ENCODE measurements at places on chromosomes 6 and 20. TPM values are rescaled to one million over a fixed set of nuclear protein-coding genes. Genes with fewer than 3 reads are reported as not detected.

- DNase-seq, result no peak
- H3K4me1 ChIP-seq, result peaks cover 7% of the 10 kb centered on the region
- H3K27me3 ChIP-seq, result no peaks in the 10 kb centered on the region
- no peaks in the 10 kb centered on the region for H3K36me3 ChIP-seq
- no peak overlapping the region for H3K27ac ChIP-seq
Measured at GRCh38 chr6:168113226-168113625, 34.2 kb upstream of the FRMD1 start.

- H3K27me3 ChIP-seq, result no peaks in the 10 kb centered on the region
- peaks cover 12% of the 10 kb centered on the region for H3K36me3 ChIP-seq
- no peak overlapping the region for H3K4me3 ChIP-seq
- no peak for DNase-seq
- no peaks in the 10 kb centered on the region for H3K4me1 ChIP-seq
Measured at GRCh38 chr6:169555971-169556617, 145.7 kb downstream of the WDR27 start.

GRCh38 chr20:17730071-17730470 lies 30.3 kb downstream of the BANF2 start:
- no peak overlapping the region for H3K27ac ChIP-seq
- no peaks in the 10 kb centered on the region for H3K36me3 ChIP-seq
- no peaks in the 10 kb centered on the region for H3K4me1 ChIP-seq
- no peak for DNase-seq

DNA sequence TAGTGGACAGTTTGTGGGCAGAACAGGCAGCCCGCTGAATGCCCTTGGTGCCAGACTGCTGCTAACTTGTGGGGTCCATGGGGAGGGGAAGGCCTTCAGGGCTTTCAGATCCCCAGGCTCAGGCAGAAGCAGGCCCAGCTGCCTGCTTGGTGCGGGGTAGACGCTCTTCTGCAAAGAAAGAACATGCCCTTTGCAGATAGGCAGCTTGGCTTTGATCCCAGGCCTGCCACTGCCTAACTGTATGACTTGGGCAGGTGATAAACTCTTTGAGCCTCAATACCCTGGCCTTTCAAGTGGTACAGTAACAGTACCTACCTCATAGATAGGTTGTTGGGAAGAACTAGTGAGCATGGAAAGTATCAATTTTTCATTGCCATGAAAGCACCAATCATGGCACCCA lies 28.4 kb downstream of the CHMP4B start:
- H3K4me3 ChIP-seq, result no peak overlapping the region
- H3K27me3 ChIP-seq, result no peaks in the 10 kb centered on the region
- peaks cover 96% of the 10 kb centered on the region for H3K4me1 ChIP-seq
- peak; percentile 66 for DNase-seq
- H3K27ac ChIP-seq, result peak overlapping the region; percentile 73

DNA sequence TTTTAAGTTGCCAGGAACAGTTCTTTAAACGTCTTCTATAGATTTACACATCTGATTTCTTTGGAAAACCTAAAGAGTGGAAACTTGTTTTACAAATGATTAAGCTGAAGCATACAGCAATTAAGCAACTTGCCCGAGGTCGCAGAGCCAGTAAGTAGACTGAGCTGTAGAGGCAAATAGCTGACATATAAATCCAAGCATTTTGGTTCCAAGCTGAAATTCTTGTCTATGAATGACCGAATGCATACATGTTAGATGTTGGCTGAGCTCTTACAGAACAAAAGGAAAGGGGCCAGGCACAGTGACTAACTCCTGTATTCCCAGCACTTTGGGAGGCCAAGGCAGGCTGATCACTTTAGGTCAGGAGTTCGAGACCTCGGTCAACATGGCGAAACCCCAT lies 101.8 kb upstream of the SGK1 start:
- no peak overlapping the region for H3K4me3 ChIP-seq
- H3K27me3 ChIP-seq, result no peaks in the 10 kb centered on the region
- H3K27ac ChIP-seq, result no peak overlapping the region
- H3K36me3 ChIP-seq, result no peaks in the 10 kb centered on the region
- no peak for DNase-seq

- H3K27ac ChIP-seq, result no peak overlapping the region
- no peak for DNase-seq
- H3K4me3 ChIP-seq, result no peak overlapping the region
Measured at GRCh38 chr6:52310932-52311331, 26.4 kb upstream of the MCM3 start.

GRCh38 chr6:56250266-56250665 lies 2.9 kb upstream of the COL21A1 start:
- H3K27ac ChIP-seq, result no peak overlapping the region
- peaks cover 15% of the 10 kb centered on the region for H3K27me3 ChIP-seq
- DNase-seq, result no peak
- no peaks in the 10 kb centered on the region for H3K36me3 ChIP-seq
- H3K4me3 ChIP-seq, result no peak overlapping the region

GRCh38 chr6:5085648-5086293 lies 630 bp downstream of the PPP1R3G start:
- no peaks in the 10 kb centered on the region for H3K27me3 ChIP-seq
- no peaks in the 10 kb centered on the region for H3K36me3 ChIP-seq
- H3K4me3 ChIP-seq, result peak overlapping the region; percentile 75
- peaks cover 54% of the 10 kb centered on the region for H3K4me1 ChIP-seq

DNA sequence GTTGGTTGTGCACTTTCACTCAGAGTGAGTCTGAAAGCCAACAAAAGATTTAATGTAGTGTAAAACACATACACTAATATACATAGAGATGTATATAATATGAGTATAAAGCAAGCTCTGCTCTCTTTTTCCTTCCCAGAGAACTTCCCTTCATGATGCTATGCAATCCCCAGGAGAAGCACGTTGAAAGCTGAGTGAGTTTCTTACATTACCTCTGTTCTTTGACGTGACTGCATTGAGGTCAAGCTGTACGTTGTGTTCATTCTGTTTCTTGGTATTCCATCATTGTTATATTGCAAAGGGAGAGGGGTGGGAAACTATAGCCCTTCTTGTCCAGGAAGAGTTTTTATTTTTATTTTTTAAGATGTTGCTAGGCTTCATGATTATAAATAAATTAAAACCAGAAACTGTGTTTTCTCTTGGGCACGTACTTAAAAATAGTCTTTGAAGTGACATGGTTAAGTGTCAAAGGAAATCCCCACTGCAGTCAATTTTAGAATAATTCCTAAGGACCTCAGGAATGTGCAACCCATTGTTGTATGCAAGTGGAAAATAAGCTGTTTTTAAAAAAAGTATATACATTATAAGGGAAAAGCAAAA lies 651.0 kb downstream of the CD109 start:
- no peak overlapping the region for H3K27ac ChIP-seq
- no peaks in the 10 kb centered on the region for H3K36me3 ChIP-seq
- no peaks in the 10 kb centered on the region for H3K27me3 ChIP-seq
- no peaks in the 10 kb centered on the region for H3K4me1 ChIP-seq

DNA sequence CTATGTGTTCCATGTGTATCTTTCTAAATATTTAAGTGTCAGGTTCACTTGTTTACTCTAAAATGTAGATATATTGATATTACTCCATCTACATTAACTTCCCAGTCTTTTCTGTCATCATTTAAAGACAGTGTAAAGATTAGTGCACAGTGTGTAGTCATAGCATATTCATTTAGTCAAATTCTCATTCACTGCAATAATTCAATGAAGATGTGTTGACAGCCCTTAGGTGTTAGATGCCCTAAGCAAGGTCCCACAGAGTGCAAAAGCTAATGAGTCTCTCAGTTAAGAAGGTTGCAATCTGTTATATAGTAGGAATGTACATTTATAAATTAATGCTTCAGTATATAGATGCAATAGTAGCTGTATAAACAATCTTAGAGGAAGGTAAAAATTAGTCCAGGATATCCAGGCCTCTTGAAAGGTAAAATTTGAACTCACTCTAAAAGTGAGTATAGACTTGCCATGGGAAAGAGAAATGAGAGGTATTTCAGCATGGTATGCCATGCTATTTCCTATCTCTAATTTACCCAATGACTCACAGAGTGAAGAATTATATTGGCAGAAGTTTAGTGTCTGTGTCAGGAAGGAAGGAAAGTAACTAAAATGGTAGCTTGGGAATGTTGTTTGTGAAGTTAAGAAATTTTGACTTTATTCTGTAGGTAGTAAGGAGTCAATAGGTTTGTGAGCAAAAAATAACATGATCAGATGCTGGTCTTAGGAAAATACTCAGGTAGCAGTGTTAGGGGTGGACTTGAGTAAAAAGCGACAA lies 969.9 kb upstream of the CITED2 start:
- H3K27me3 ChIP-seq, result no peaks in the 10 kb centered on the region

- no peaks in the 10 kb centered on the region for H3K27me3 ChIP-seq
- DNase-seq, result no peak
- H3K4me3 ChIP-seq, result no peak overlapping the region
- H3K4me1 ChIP-seq, result peaks cover 8% of the 10 kb centered on the region
- H3K27ac ChIP-seq, result no peak overlapping the region
Measured at GRCh38 chr20:56368351-56369134, 9.8 kb downstream of the FAM210B start.

DNA sequence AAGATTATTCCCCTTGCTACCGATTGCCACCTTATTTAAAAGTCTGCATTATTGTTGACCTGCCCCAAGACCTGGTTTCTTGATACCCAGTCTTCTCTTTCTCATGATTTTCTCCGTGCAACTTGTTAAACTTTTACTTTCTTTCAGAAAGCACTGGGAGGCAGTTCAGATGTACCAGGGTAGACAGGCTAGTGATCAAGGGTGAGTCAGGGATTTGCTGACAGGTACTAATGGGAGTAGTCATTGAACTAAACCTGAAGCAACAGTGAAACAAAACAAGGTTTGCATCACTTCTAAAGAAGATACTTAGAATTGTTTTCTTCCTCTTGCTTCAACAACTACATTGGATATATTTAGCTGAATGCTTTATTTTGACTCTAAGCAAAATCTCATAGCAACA lies 124.4 kb downstream of the KCNQ5 start:
- H3K27me3 ChIP-seq, result no peaks in the 10 kb centered on the region
- no peaks in the 10 kb centered on the region for H3K4me1 ChIP-seq
- H3K36me3 ChIP-seq, result no peaks in the 10 kb centered on the region
- H3K27ac ChIP-seq, result no peak overlapping the region

DNA sequence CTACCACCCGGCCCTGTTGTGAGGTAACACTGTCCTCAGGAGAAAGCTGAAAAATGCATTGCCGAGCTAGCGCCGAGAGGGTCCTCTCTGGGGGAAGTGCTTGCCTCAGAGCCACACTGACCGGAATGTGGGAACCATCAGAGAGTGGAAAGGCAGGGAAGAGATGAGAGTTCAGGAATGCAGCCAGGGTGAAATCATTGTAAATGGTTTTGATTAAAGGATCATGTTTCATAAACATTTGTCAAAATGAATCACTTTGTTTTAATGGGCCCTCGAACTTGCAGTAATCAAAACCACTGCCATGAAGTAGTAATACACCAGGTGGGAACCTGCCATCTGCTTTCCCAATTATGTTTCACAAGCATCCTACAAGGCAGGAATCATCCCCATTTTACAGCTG lies 16.9 kb upstream of the IL17F start:
- no peak for DNase-seq
- H3K4me3 ChIP-seq, result no peak overlapping the region
- peaks cover 40% of the 10 kb centered on the region for H3K36me3 ChIP-seq
- H3K27me3 ChIP-seq, result peaks cover under 1% of the 10 kb centered on the region
- H3K4me1 ChIP-seq, result no peaks in the 10 kb centered on the region

DNA sequence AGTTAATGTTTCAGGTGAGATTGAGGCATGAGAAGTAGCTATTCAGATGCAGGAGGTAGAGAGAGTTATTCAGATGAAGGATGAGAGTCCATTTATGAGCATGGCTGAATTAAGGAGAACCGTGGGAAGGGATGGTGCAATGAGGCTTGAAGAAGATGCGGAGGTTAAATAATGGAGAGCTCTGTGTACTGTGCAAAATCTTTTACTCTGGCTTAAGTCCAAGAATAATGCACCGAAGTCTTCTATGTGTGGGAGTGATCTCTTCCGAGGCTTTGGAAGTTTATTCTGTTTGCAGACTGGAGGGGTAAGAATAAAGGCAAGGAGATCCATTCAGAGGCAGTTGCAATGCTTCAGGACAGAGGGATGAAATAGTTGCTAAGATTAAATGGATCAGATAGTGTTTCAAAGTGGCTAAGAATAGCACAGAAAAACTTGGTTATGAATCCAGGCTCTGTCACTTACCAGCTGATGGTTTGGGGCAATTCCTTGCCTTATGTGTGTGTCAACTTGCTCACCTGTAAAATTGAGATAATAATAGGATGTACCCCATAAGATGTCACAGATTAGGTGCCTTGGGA lies 467.1 kb downstream of the HDGFL1 start:
- no peak overlapping the region for H3K27ac ChIP-seq
- no peaks in the 10 kb centered on the region for H3K27me3 ChIP-seq
- H3K4me1 ChIP-seq, result no peaks in the 10 kb centered on the region
- H3K4me3 ChIP-seq, result no peak overlapping the region
- H3K36me3 ChIP-seq, result no peaks in the 10 kb centered on the region
- no peak for DNase-seq

GRCh38 chr20:39225536-39225935 lies 263.4 kb downstream of the DHX35 start:
- DNase-seq, result no peak
- H3K27me3 ChIP-seq, result peaks cover 53% of the 10 kb centered on the region
- no peaks in the 10 kb centered on the region for H3K4me1 ChIP-seq
- no peaks in the 10 kb centered on the region for H3K36me3 ChIP-seq

DNA sequence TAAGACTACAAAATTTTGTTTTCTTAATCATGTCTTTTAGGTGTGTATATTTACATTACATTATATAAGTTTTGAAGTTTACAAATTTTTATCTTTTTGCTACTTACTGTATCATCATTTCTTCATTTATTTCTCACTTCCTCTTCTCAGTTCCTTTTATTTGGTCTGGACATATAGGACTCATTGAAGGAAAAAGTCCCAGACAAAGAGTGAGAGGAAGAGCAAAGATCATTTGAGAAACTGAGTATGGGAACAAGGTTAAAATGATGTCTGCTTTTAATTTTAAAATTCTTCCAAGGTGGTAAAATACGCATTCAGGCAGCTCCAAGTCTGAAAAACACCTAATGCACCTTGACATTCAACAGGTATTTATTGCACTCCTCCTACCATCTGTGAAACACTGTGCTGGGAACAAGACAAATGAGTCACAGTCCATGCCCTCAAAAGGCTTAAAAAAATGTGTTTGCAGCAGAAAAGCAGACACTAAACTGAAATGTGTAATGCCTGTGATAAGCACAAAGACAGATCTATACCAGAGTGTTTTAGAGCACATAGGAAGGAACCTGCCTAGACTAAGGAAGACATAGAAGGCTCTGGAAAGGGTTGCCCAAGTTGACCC lies 63.2 kb downstream of the PKIB start:
- no peaks in the 10 kb centered on the region for H3K4me1 ChIP-seq
- no peak for DNase-seq
- H3K27ac ChIP-seq, result no peak overlapping the region
- no peaks in the 10 kb centered on the region for H3K36me3 ChIP-seq
- H3K4me3 ChIP-seq, result no peak overlapping the region

Gene KCNG1
- total RNA-seq, result 0.30 TPM

Gene ADGB
- total RNA-seq, result not detected

Gene SUMO4
- 0.27 TPM for total RNA-seq

Gene TRIM40
- total RNA-seq, result not detected

Gene B3GALT4
- total RNA-seq, result 7.5 TPM

Gene LY6G6D
- total RNA-seq, result not detected

Gene KLC4
- 36.1 TPM for total RNA-seq

Gene ADGRG6
- total RNA-seq, result 3.6 TPM

Gene BPIFB1
- total RNA-seq, result not detected

Gene TOX2
- 0.30 TPM for total RNA-seq

All from left ventricle myocardium inferior (tissue), 1 donor.